Activated naive CD4-positive, alpha-beta T cell (primary cell): ENCODE measurements at places on chromosomes 5 and 9.

DNA sequence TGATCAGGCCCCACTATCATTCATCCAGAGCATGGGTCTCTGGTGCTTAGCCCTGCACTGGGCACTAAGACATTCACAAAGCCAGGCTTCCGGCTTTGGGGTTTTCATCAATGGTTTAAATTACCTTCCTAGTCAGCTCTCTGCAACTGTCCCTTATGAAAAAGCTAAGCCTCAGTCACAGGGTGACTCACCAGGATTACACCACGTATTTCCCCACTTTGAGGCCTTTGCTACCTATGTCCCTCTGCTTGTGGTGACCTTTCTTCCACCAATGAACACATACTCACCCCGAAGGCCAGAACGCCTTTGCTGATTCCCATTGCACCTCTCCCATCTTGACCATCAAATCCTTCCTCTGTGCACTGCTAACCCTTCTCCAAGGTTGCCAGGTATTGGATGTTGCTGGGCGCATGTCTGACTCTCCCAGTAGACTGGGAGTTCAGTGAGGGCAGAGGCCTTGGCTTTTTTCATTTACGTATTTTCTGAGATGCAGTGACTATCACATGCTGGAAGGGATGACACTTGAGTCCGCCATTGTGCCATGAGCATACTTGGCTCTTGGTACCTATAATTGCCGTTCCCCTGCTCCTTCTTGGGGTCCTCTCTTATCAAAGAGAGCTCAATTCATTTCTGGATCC lies 58.7 kb upstream of the TNFSF8 start:
- no peak for DNase-seq

DNA sequence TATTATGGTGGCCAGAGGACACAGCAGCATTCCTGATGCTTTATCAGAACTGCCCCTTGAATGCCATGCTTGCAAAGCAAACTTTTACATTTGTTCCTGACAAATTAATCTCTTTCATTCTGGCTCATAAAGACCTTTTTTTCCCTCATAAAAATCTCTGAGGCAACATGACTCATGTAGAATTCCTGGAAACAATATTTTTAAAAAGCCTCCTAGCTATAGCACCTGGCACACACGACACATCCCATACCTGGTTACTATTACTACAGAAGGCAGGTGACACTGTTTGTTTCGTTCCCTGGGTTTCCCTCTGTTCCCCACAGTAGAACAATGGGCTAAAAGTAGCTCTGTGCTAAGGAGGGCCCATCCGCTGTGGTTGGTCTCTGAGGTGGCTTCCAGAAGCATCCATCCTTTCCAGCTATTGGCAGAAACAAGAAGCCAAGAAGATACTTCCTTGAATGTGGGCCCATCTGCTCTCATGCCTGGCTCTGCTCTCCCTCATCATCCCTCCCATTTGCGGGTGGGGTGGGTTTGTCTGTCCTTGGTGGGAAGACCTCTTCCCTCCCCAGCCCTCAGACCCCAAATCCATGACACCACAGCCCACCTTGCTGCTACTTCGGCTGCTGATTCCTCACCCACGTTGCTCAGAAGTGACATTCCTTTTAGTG lies 59.1 kb downstream of the GALNT12 start:
- no peak for DNase-seq

DNA sequence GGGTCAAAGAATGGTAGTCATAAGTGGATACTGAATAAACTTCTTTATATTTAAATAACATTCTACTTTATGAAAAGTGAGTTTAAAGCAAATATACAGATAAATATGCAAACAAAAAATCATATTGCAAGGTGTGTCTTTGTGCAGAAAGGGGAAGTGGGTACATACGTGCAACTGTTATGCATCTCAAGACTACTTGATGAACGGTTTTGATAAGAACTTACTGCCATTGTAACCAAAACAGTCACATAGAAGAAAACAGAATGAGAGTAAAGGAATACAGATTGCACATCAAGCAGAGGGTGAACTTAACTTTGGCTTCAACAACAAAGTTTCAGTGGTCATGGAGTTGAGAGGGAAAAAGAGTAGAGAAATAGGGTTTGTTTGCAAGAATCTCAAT lies 9.9 kb downstream of the CAMK4 start:
- DNase-seq, result no peak

- no peak for DNase-seq
These were observed 159.2 kb upstream of the RAI14 start for GRCh38 chr5:34496701-34497469.

DNA sequence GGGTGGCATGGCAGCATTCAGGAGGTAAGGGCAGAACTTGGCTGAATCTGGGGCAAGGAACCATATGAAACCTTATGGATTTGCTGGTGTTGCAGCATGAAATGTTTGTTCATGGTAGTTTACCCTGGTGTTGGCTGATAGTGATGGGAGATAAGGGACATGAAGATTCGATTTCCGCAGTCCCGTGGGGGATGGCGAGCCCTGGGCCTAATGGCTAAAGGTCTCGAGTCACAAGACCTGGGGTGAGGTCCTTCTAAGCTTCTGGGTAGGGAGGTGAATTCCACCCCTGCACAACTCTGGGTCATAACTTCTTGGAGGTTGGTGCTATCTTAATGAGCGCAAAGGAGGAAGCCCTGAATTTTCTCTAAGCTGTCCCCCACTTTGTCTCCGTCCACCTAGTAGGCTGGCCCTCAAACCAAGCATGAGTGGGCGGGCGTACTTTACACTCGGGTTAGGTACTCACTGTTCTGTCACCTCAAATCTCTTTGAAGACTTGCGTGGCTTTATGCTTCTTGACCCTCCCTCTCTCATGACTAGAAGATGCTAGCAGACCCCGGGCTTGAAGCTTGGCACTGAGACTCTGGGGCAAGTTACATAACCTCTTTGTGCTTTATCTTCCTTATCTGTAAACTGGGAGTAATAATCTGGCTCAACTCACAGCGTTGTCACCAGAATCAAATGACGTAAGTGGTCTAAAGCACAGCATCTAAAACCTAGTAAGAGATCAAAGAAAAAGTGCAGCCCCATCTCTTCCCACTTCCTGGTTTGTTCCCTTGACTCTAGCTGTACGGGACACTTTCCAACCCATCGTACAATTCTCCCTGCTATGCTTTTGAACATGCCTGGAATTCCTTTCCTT lies 72.5 kb downstream of the BASP1 start:
- no peak for DNase-seq

GRCh38 chr5:145347026-145347616 lies 488.0 kb downstream of the PRELID2 start:
- DNase-seq, result no peak

- DNase-seq, result no peak
These were observed 206.8 kb downstream of the NR3C1 start for GRCh38 chr5:143196601-143197259.

GRCh38 chr5:152642880-152643279 lies 237.8 kb upstream of the NMUR2 start:
- DNase-seq, result no peak

- DNase-seq, result no peak
These were observed 2.4 kb upstream of the TRIM7 start for GRCh38 chr5:181207214-181207959.

GRCh38 chr5:32771037-32771436 lies 59.9 kb downstream of the NPR3 start:
- DNase-seq, result no peak

- no peak for DNase-seq
These were observed 268.6 kb upstream of the PTGER4 start for GRCh38 chr5:40410964-40411635.

DNA sequence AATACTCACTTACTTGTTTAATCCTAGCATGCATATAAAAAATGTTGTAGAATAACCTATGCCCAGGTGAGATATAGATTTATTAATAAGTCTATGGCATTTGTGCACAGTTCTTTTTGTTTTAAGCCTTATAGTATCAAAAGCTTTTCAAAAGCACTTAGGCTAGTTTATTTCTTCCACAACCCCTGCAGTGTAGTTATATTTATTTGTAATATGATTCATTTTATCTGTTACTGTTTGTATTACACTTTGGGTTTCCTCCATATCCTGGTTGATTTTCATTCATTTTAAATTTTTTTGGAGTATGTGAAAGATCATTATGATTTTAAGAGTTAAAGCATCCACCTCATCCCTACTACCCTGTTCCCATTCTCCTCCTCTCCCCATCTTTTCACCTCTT lies 18.8 kb upstream of the ARHGEF28 start:
- DNase-seq, result no peak

- DNase-seq, result no peak
These were observed 31.2 kb downstream of the RFK start for GRCh38 chr9:76363032-76363395.

DNA sequence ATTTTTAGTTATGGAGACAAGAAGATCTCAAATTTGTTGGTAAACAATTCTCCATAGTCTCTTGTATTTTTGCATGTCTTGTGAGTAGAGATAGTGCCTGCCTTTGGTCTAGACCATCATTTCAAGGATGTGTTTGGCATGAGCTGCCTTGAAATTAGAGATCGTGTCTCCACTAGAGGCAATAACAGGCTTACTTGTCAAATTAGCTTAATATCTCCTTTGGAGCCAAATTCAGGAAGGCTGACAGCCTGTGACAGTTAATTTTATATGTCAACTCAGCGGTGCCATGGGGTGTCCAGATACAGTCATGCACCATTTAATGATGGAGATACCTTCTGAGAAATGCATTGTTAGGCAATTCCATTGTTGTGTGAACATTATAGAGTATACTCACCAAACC lies 24.8 kb upstream of the PRDM9 start:
- DNase-seq, result no peak

DNA sequence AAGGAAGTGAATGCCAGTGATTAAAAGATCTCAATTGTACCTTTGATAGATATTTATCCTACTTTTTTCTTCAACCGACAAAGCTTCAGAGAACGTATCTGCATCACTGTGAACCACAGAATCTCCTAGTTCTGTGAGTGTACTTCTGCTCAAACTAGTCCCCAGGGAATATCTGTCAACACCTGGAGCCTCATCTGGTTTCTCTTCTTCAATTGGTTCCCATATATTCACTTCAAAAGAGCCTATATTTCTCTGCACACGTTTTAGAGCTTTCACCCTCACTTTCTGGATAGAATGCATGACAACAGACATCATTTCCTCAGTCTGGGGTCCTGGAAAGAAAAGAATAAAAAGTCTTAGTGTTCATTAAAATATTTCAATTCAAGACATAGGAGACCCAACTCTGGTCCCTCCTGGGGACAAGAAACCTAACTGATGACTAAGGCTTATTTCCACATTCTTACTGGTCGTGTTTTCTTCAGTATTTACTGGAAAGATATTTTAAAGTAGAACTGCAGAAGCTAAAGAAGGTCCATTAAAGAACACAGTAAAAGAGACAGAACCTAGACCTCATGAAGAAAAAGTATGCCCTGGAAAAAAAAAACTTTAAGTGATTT lies 64.3 kb downstream of the CPLANE1 start:
- no peak for DNase-seq

GRCh38 chr5:146909255-146910068 lies 30.9 kb upstream of the PPP2R2B start:
- DNase-seq, result no peak
